ENCODE measurements at places on chromosomes 16 and 17.

- no peak for DNase-seq
Observed at GRCh38 chr17:37774504-37774903, 29.6 kb upstream of the HNF1B start.

DNA sequence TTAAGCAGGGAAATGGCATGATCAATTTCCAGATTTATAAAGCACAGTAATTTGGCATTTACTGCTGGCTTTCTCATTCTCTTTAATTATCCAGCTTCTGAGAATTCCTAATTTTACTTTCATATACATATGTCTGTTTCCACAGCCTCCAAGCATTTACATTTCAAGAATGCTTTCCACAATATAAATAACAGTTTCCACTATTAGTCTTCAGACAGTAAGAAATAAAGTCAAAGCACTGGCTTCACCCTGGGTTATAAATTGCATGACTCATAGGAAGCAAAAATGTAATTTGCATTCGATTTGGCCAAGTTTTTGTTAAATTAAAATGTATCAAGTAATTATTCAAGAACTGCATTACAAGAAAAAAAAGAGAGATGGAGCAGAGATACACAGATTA lies 53.5 kb downstream of the MPHOSPH6 start:
- no peak for DNase-seq

GRCh38 chr16:19559242-19559910 lies 3.9 kb downstream of the VPS35L start:
- no peak for DNase-seq

GRCh38 chr16:24839347-24839972 lies 6.3 kb upstream of the SLC5A11 start:
- DNase-seq, result no peak

Measured in urinary bladder (tissue), 4 donors.